ENCODE measurements at places on chromosomes 4 and X.

- DNase-seq, result no peak
Observed at GRCh38 chr4:183082053-183082452, 17.0 kb upstream of the WWC2 start.

- no peak for DNase-seq
Observed at GRCh38 chr4:36269101-36269500, 12.3 kb upstream of the DTHD1 start.

DNA sequence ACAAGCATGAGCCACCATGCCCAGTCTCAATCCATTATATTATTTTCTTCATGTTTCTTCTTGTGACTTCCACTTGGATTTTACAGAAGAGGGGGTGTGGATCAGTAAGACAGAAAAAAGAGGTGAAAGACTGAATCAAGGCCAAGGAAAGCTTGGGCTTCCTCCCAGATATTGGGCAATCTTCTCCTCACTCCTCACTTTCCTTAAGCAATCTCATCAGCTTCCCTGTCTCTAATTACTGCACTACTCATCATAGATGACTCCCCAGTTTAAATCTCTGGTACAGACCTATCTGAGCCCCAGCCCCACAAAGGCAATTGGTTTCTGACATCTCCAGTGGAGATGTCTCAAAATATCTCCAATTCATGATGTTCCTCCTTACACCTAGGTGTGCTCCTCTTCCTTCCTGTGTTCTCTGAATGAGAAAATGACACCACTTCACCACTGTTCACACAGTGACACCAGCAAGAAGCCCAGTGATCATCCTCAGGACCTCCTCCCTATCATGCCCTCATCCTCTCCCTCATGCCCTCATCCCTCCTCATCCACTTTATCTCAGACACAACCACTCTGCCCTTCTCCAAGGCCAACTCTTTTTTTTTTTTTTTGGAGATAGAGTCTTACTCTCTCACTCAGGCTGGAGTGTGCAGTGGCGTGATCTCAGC, 44.8 kb upstream of the HERC6 start:
- DNase-seq, result no peak

GRCh38 chr4:143711543-143712154, 11.2 kb upstream of the FREM3 start:
- DNase-seq, result no peak

- no peak for DNase-seq
Observed at GRCh38 chr4:187276736-187277408, 553.2 kb upstream of the FAT1 start.

GRCh38 chr4:78688366-78688765, 87.8 kb upstream of the BMP2K start:
- DNase-seq, result no peak

DNA sequence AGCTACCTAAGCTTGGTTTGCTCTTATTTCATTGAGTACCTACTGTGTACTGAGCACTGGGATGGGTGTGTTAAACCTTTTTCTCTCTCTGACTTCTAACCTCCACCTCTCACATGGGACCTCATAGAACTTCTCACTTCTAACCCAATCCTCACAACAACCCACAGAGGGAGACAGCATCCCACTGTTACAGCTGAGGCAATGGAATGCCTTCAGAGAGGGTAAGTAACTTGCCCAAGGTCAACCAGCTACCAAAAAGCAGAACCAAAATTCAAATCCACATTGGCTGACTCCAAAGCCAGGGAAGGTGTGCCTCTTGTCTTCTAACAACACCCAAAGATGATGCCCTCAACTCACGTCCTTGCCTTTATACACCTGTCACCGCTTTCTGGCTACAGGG, 5.4 kb downstream of the SEL1L3 start:
- DNase-seq, result no peak

DNA sequence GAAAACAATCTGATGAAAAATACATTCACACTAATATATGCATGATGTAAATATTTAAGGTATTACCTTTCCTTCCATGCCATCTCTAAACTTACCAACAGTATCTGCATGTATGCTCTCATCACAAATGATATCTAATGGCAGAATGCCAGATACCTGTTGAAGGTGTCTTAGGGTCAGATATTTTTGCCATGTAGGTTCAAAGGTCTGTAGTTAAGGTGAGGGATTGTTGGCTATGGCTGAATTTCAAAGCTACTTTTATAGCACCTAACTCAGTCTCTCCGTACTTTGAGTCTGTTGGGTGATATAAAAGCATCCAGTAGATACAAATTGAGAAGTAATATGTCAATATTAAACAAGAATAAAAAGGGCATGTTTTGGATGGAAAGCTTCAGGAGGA, 19.8 kb upstream of the ANTXR2 start:
- DNase-seq, result no peak

DNA sequence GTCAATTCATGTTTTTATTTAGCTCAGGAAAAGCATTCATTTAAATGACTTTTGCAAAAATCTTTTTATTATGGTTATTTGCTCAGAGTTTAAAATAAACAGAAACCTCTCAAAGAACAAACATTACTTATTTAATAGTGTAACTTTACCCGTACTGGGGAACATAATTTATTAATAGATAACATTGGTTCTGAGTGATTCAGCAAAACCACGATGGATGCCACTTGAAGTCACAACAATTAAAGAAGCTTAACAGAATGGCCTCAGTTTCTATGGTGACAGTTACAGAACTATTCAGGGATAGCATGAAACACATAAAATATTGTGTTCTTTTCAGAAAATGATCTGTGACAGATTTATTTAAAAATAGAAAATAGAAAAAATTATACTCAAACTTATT, 368.7 kb downstream of the CCSER1 start:
- DNase-seq, result no peak

GRCh38 chr4:154618708-154619315, 6.4 kb upstream of the FGG start:
- DNase-seq, result no peak

DNA sequence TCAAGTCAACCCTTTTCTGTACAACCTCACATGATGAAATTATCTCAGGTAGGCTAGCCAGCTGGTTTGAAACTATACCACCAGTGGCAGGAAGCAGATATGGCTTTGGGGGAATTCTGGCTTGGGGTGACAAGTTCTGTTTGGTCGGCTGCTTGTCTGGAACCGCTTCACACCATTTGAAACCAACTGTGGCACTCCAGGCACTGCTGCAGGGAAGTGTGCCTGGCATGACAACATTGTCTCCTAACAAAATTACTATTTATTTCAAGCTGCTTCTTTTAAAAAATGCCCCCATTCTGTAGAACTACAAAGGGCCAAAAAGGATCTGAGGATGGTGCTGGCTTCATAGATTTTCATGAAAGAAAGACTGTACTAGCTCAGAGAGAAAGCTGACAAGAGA, 37.1 kb upstream of the GPM6B start:
- DNase-seq, result no peak

DNA sequence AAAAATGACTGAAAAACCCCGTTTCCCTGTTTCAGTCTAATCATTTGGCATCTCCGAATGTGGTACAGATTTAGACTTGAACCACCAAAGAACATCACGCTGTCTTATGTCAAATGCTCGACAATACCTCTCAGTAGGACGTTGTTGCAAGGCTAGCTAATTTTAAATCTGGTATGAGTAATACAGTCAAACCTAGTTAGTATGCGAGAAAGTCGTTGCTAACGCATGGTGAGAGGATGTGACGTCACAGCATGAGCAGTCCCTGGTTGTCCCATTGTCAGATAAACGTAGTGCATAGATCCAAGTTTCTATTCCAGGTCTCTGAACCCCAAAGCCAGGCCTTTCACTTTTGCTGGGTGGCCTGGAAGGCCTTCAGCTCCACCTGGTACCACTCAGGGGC, 44.7 kb downstream of the SETD7 start:
- DNase-seq, result no peak

DNA sequence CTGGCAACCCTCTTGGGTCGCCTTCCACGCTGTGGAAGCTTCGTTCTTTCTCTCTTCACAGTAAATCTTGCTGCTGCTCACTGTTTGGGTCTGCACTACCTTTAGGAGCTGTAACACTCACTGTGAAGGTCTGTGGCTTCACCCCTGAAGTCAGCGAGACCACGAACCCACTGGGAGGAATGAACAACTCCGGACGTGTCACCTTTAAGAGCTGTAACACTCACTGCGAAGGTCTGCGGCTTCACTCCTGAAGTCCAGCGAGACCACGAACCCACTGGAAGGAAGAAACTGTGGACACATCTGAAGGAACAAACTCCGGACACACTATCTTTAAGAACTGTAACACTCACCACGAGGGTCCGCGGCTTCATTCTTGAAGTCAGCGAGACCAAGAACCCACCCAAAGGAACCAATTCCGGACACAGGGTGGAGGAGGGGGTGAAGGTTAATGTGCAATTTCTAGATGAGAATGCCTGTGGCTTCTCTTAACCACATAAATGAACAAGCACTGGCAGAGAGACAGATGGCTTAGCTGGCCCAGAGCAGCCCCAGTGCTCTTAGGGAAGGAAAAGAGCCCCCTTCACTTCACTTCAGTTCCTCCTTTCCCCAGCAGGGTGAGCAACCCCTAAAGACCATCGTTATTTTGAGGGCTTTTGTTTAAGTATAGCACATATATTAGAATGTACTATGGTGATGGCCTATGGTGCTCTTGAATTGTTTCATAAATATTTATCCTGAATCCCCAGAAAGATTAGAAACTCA, 73.0 kb downstream of the LUZP4 start:
- DNase-seq, result no peak

- no peak for DNase-seq
Observed at GRCh38 chrX:150768580-150769190, 75.5 kb downstream of the MTMR1 start.

DNA sequence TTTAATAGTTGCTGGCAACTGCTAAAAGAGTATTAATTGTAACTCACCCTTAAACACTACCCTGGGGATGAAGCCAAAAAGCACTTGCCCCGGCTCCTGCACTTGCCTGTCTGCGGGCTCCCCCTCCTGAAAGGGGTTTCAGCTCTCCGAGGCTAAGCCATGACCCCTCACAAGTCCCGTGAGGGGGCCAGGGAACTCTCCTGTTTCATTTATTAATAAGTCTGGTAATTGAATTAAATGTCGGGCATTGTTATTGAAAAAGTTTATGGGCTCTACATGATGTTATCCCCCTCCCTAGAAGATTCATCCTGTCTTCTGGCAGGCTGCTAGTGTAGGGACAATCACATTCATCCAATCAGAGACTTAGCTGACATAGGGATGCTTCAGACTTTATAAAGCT, 23.3 kb downstream of the GSPT2 start:
- no peak for DNase-seq

GRCh38 chrX:129649268-129650182, 5.2 kb downstream of the APLN start:
- no peak for DNase-seq

DNA sequence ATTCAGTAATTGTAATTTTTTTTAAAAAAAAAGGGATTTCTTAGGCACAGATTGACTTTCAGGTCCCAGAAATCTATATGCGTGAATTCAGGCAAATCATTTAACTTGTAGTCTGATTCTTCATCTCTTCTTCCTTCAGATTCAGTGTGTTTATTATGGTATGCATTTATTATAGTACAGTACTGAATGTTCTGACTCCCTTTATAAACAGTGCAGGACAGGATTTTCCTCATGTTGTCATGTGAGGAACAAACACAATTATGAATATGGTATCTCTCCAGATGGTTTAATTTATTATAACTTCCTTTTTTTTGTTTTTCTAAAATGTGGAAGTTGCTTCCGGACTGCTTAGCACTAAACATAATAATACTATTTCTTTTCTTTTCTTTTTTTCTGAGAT, 54.2 kb downstream of the RPS3A start:
- no peak for DNase-seq

DNA sequence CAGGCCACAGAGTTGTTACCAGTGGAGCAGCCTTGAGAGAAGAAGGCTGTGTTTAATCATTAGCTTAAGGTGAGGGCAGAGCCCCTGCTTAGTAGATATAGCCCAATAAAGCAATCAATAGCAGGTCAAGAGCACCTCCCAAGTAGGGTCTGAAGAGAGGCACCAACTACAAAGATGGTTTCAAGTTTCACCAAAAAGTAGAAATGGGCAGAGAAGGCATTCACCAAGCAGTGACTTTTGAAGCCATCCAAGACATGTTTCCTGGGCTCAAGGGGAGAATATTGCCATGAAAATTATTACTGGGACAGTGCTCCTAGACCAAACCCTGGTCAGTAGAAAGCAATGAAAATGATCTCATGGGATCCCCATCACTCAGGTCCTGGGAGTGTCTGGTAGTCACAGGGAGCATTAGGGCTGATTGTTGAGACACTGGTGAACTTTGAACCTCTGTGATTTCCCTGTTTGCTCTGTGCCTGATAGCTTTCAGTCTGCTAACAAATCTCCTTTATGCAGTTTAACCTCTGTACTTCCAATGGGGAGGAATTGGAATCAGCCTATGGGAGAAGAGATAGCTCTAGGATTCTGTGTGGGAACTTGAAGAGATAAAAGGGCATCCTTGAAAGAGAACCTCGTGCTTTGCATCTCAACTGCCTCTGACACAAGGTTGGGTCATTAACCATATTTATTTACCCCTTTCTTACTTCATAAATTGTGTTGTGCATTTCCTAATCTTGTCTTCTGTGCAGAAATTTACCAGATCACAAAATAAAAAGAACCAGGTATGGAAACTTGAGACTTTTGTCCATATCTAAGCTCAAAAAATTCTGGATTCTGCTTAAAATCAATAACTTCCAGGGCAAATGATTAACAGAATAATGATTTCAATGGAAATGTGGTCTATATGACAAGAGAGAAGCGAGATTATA, 9.3 kb upstream of the OTC start:
- no peak for DNase-seq

DNA sequence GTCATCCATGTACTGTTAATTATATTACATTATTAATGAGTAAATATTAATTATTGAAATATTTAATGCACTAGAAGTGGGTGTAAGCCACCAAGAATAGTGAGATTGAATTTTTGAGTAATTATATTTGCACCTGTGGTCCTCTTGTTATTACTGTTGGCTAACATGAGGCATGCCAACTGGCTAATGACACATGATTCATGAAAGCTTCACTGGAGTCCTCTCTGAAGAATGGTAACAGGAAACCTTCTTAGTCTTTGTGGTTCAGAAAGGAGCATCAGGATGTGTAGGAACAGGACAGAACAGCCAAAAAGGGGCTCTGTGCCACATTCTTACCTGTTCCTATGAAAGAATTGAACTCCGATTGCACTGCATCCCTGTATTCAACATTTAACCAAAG, 65.2 kb downstream of the SLC4A4 start:
- no peak for DNase-seq

DNA sequence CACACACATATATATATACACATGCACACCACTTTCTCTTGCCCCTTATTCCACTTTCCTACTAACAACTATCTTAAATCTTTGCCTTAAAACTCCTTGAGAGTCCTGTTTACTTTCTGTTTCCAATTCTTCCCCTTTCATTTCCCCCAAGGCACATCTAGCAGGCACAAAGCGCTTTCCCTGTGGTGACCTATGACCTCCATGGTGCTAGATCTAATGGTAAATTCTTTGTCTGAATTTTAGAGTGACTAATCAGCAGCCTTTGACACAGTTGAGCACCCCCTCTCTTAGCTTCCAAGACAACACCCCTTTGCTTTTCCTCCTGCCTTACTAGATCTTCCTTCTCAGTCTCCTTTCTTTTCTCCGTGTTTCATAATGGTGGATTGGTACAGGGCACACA, 236.4 kb upstream of the TTC29 start:
- DNase-seq, result no peak

- no peak for DNase-seq
Observed at GRCh38 chr4:186024637-186025407, 44.1 kb upstream of the TLR3 start.

GRCh38 chr4:102620697-102621497, 119.7 kb downstream of the NFKB1 start:
- DNase-seq, result no peak
